ENCODE measurements at places on chromosomes 2 and 18. TPM values are rescaled to one million over a fixed set of nuclear protein-coding genes. Genes with fewer than 3 reads are reported as not detected.

ATG16L1 gene
- total RNA-seq: 28.2 TPM

DNA sequence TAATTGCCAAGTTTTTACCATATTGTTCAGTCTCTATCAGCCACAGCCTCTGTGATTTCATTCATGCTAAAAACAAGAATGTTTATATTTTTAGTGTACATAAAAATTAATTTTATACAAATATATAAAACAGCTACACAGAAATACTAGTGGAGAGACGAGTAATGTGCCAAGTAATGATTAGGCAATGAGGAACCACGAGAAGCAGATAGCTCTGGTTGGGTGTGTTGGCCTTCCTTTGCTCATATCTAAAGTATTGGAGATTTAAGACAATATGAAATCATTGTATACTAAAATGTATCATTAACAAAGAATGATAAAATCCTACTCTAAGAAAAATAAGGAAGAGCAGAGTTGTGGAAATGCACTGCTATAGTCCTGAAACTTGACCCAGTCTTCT lies 326.7 kb downstream of the AGAP1 start:
- peaks cover 19% of the 10 kb centered on the region for H3K36me3 ChIP-seq
- no peak overlapping the region for H3K4me3 ChIP-seq
- H3K27ac ChIP-seq: no peak overlapping the region
- DNase-seq: no peak

PROKR1 gene
- 0.16 TPM for total RNA-seq

- peaks cover 32% of the 10 kb centered on the region for H3K4me1 ChIP-seq
- DNase-seq: no peak
- H3K36me3 ChIP-seq: peaks cover 14% of the 10 kb centered on the region
- H3K27ac ChIP-seq: no peak overlapping the region
- H3K27me3 ChIP-seq: no peaks in the 10 kb centered on the region
- H3K4me3 ChIP-seq: no peak overlapping the region
Measured at GRCh38 chr2:30514134-30514847, 67.2 kb downstream of the LCLAT1 start.

GRCh38 chr2:26300234-26300925 lies 45.6 kb upstream of the SELENOI start:
- no peaks in the 10 kb centered on the region for H3K36me3 ChIP-seq
- peaks cover 3% of the 10 kb centered on the region for H3K27me3 ChIP-seq
- H3K4me1 ChIP-seq: no peaks in the 10 kb centered on the region
- no peak overlapping the region for H3K27ac ChIP-seq
- H3K4me3 ChIP-seq: no peak overlapping the region

DNA sequence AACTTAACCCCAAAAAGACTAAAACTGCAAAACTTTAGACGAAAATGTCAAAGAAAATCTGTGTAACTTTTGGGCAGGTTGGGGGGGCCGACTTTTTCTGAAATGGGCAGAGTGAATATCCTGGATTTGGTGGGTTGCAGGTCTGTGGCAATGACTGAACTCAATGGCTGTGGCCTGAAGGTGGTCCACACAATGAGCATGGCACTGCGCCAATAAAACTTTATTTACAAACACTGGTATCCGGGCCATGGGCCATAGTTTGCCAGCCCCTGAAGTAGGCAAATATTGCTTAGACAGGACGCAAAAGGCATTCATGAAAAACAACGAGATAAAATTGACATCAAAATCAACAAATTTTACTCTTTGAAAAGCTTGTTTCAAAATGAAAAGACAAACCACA lies 66.2 kb downstream of the RTP5 start:
- no peak overlapping the region for H3K4me3 ChIP-seq
- H3K36me3 ChIP-seq: peaks cover 6% of the 10 kb centered on the region
- H3K27me3 ChIP-seq: no peaks in the 10 kb centered on the region
- DNase-seq: no peak
- no peak overlapping the region for H3K27ac ChIP-seq

IL36A gene
- not detected for total RNA-seq

NMS gene
- not detected for total RNA-seq

DNA sequence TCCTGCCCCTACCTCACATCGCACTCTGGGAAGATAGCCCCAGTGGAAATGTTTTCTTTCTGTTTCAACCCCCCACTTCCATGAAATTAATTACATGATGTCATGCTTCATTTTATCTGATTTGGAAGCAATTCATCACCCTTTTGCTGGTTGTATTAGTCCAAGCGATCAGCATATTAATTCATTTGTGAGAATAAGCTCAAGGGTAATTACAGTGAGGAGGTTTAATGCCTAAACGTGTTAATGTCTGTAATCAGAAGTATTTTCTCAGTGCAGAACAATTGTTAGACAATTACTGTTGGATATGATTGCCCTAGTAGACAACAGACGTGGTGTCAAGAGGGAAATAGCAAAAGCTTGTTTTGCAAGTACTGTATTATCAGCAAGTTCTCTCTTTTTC lies 746.3 kb downstream of the CPS1 start:
- no peaks in the 10 kb centered on the region for H3K4me1 ChIP-seq
- no peak for DNase-seq
- no peak overlapping the region for H3K4me3 ChIP-seq
- no peaks in the 10 kb centered on the region for H3K36me3 ChIP-seq
- no peaks in the 10 kb centered on the region for H3K27me3 ChIP-seq

All from neural crest cell (in vitro differentiated cells).